Activated T-helper 2 cell treated with anti-CD3 and anti-CD28 coated beads, Interferon-gamma antibody, Interleukin-2, Interleukin-4, amounts not matched to agents 10 μg/mL and 5 μg/mL and 100 μg/mL, durations not matched to agents 14 hours and 24 hours and 36 hours (primary cell): ENCODE measurements at places on chromosomes 6 and 20. TPM values are rescaled to one million over a fixed set of nuclear protein-coding genes. Genes with fewer than 3 reads are reported as not detected.

DNA sequence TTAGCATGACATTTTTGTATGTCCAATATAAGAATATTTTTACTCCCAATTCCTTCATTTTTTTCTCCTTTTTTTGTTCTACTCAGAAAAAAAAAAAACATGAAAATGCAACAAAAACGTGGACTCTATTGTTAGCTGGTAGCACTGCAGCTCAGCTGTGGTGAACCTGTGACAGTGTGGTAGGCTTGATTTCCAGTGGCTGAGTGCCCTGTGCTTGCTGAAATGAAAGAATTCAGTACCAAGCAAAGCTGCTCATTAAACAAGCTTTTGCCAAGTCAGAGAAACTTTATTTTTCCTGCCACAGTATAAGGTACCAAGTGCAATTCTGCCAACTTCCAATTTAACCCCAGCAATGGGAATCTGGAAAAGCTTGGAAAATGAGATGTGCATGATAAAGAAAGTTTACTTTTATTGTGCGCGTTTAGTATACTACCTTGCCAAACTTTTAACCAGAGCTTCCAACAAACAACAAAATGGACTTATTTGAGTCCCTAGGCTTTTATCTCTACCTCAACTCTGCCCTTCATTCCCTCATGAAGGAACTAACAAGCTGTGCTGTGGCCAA, 215.2 kb downstream of the SLC35F1 start:
- H3K4me3 ChIP-seq: no peak overlapping the region
- DNase-seq: no peak
- no peak overlapping the region for H3K27ac ChIP-seq

RSPH9 gene
- not detected in 2 replicates for total RNA-seq

C2 gene
- total RNA-seq: 1.1 and 1.4 TPM in 2 replicates

- no peak for DNase-seq
- H3K4me3 ChIP-seq: peak overlapping the region; percentile 60
- peaks cover 74% of the 10 kb centered on the region for H3K4me1 ChIP-seq
- H3K36me3 ChIP-seq: peaks cover 28% of the 10 kb centered on the region
- H3K27me3 ChIP-seq: no peaks in the 10 kb centered on the region
- H3K27ac ChIP-seq: peak overlapping the region; percentile 84
Measured at GRCh38 chr6:16320533-16321340, 82.3 kb downstream of the GMPR start.

- peak within 1 kb of the TSS; percentile 98 for H3K27ac ChIP-seq
- peaks cover 35% of the 10 kb centered on the region for H3K36me3 ChIP-seq
- peak; percentile 59 for DNase-seq
- H3K4me3 ChIP-seq: peak within 1 kb of the TSS; percentile 95
- H3K27me3 ChIP-seq: no peaks in the 10 kb centered on the region
Measured at GRCh38 chr6:149317644-149318571, at the start of gene TAB2. TSS of gene TAB2 (plus strand) at chr6:149317712. CDS start at chr6:149369998, 52,286 bp downstream.

- peaks cover 30% of the 10 kb centered on the region for H3K4me1 ChIP-seq
- H3K4me3 ChIP-seq: no peak overlapping the region
- H3K36me3 ChIP-seq: peaks cover 40% of the 10 kb centered on the region
- no peaks in the 10 kb centered on the region for H3K27me3 ChIP-seq
- no peak for DNase-seq
Measured at GRCh38 chr6:2942914-2943563, 28.3 kb downstream of the SERPINB6 start.
